Left kidney (tissue), 8 donors: ENCODE measurements at places on chromosomes 2 and 18. TPM values are rescaled to one million over a fixed set of nuclear protein-coding genes. Genes with fewer than 3 reads are reported as not detected.

The TSPYL6 gene
- 0.13 TPM for polyA plus RNA-seq

The REG1B gene
- not detected for polyA plus RNA-seq

The TFCP2L1 gene
- 68.0 TPM for polyA plus RNA-seq

The DYSF gene
- polyA plus RNA-seq = 15.4 TPM

The PRKAG3 gene
- 0.15 TPM for polyA plus RNA-seq

The SCN2A gene
- polyA plus RNA-seq = 2.7 TPM

The CCDC85A gene
- polyA plus RNA-seq = 1.2 TPM

The PRSS56 gene
- not detected for polyA plus RNA-seq

The DHX57 gene
- polyA plus RNA-seq = 59.9 TPM

The ALLC gene
- polyA plus RNA-seq = 0.13 TPM

The TRAPPC12 gene
- 99.9 TPM for polyA plus RNA-seq

The LBX2 gene
- polyA plus RNA-seq = 3.1 TPM

The ICOS gene
- polyA plus RNA-seq = not detected

The SCN7A gene
- 18.5 TPM for polyA plus RNA-seq

The EPAS1 gene
- polyA plus RNA-seq = 40.7 TPM

The TDRD15 gene
- not detected for polyA plus RNA-seq

The RBFA gene
- polyA plus RNA-seq = 45.0 TPM

The YWHAQ gene
- polyA plus RNA-seq = 467 TPM

The SP100 gene
- 33.5 TPM for polyA plus RNA-seq

The DCAF17 gene
- 36.4 TPM for polyA plus RNA-seq

The ACADL gene
- polyA plus RNA-seq = 31.5 TPM

The CRYGD gene
- not detected for polyA plus RNA-seq

The MAP3K19 gene
- polyA plus RNA-seq = 0.73 TPM

The MSGN1 gene
- not detected for polyA plus RNA-seq

The KIF1A gene
- 11.1 TPM for polyA plus RNA-seq

The ADAM23 gene
- 6.9 TPM for polyA plus RNA-seq

The LRP2 gene
- polyA plus RNA-seq = 223 TPM
